Stimulated activated CD4-positive, alpha-beta T cell treated with anti-CD3 and anti-CD28 coated beads, Interleukin-4, amount 100 ng/mL, for 4 hours (primary cell): ENCODE measurements at places on chromosomes 13 and 19.

DNA sequence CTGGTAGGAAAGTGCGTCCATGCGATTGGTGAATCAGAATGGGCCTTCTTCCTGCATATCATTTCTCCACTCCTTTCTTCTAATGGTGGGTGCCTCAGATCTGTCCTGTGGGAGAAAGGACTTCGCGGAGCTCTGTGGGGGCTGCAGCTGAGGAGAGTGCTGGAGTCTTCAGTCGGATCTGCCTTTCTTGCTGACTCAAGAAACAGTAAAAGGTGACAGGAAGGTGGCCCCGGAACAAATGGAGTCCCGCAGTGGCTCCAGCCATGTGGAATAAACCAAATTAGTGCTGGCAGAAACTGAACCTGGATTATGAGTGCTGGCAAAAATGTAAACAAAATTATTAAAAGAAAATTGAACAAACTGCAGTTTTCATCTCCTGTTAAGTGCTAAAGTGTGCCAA is 15.1 kb upstream of the GAS6 start:
- DNase-seq = no peak

GRCh38 chr13:44810061-44810840 is 179.0 kb downstream of the NUFIP1 start:
- no peak for DNase-seq

DNA sequence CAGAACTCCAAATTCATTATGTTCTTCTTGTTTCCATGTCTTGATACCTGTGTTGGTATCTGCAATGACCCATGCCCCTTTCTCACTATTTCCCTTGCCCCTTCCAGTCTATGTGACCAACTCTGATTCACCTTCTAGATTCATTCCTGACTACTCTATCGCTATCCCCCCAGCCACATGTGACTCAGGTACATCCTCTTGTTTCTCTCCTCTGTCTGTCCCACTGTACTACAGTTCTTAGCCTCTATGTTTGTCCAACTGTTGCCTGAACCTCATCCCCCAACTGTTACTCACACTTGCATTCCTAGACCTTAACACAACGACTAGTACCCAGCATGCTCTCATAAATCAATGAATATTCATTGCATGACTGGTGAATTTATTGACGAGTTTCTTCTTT is 10.0 kb upstream of the FLT3 start:
- no peak for DNase-seq

DNA sequence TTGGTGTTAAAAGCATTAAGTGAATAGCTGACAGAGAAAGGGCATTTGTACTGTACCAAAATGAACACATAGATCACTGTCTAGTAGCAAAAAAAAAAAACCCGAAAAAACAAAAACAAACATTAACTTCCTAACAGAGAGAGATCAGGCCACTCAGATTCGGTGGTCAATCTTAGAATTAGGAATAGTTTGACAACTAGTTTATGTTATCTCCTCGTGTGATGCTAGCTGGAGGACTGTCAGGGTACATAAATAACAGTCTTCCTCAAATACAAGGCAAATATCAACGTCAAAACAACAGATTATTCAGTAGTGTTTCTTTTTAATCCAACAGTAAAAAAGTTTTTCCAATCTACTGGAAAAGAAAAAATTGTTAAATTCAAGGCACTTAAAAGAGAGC is 1.7 kb downstream of the ZMYM5 start:
- DNase-seq = no peak

- DNase-seq = peak; percentile 70
Measured at GRCh38 chr19:48933382-48933932, at the start of gene DHDH. Gene DHDH (plus strand): TSS chr19:48933699. CDS start chr19:48933722, 23 bp downstream.

DNA sequence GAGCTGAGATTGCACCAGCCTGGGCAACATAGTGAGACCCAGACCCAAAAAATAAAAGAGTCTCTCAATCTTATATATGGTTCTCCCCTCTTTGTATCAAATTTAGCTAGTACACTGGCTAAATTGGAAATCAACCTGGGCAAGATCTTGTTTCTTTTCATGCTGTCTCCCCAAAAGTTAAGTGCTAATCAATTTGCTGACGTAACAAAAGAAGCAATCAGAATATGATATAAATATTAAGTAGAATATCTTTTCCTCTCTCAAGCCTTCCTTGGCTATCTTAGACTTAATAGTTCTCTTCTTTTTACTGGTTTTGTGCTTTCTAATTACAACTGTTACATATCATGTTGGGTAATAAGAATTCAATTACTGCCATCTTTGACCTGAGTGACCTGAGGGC is 258.9 kb downstream of the KCNRG start:
- no peak for DNase-seq

DNA sequence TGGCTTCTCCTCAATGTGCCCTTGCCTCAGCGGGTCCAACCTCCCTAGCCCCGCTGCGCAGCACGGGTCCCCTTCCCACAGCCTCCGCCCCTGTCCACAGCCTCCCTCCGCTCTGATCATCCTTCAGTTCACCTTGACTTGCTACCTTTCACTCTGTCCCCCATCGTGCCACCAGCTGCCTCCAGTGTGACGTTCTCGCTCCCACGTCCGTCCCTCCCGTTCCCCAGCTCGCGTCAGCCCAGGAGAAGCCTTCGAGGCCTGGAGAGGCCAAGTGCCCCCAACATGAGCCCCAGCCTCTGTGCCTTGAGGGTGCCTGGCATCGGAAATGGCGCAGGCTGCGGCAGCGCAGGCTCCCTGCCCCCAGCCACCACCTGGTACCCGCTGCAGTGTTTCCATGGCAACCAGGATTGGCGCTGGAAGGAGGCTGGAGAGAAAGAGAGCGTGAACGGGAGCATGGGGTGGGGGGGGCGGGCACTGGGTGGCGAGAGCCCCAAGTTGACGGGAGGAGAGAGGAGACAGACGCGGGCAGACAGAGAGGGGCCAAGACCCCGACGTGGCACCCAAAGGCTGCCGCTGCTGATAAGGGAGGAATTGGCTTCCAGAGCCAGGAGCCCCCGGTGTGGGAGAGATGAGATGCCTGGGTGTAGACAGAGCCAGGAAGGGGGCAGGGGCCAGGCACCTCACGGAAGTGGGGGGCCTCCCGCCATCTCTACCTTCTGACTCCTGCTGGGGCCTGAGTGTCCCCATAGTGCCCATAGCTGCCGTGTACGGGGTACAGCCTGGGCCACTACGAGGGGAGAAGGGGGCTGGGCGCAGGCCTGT is 844 bp upstream of the ASPDH start:
- no peak for DNase-seq

GRCh38 chr19:8333767-8334457 is 9.2 kb downstream of the KANK3 start:
- DNase-seq = no peak

- no peak for DNase-seq
Measured at GRCh38 chr13:79245937-79246577, 160.0 kb downstream of the RBM26 start.

DNA sequence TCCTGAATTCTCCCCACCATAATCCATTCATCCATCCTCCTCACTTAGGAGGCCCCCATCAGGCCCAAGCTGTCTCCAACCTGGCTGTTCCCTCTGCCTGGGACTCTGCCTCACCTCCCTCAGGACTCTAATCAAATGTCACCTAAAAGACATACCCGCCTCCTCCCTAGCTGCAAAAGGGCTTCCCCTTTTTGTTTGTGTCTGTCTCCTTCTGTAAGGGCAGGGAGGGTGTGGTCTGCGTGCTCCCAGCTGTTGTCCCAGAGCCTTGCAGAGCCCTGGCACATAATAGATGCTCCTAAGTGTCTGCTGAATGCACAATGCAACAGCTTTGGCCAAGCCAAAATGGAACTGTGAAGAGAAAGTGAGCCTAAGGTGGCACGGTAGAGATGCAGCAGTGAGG is 4.4 kb downstream of the TRIR start:
- no peak for DNase-seq

DNA sequence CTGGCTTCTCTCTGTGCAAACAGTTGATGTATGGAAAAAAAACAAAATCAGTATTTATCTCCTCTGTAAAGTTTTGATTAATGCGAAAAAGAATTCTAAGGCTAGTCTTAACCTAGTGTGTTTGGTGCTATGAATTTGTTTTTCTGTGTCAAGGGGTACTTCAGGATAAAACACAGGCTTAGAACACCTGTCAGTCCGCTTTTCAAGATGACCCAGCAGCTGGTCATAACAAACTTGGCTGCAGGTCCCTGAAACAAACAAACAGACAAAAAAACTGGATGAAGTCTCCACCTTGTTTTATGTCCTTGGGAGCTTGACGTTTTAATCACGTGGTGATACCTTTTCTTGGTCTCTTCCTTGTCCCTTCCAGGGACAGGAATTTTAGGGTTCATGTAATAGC is 689.3 kb downstream of the UQCRFS1 start:
- no peak for DNase-seq

DNA sequence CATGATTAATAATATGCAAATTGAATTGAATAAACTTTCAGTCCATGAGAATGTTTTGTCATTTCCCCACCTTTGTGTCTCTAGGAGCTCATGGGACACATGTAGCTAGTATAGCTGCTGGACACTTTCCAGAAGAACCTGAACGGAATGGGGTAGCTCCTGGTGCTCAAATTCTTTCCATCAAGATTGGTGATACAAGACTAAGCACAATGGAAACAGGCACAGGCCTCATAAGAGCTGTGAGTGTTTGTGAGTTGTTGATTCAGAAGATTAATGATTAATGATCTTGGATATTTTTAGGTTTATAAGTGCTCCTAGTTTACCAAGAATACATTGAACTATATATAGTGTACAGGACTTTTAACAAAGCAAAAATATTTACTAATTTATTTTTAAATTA is 30.1 kb downstream of the TPP2 start:
- no peak for DNase-seq

GRCh38 chr19:44850641-44851109 is 4.6 kb downstream of the NECTIN2 start:
- no peak for DNase-seq

DNA sequence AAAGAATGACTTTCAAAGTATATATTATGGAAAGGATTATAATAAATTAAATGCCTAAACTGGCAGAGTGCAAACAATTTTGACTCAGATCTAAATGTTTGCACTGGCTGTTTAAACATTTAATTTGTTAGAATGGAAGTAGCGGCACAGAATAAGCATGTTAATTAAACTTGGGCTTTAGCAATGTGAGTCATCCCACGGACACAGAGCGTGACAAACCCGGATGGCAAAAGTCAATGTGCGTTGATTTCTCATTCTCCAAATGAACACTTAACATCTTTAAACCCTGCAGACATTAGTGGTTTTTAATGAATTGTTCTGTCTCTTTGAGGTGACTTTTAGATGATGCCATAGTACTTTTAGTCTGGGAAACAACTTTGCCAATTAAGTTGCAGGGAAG is 38.4 kb downstream of the PCDH8 start:
- no peak for DNase-seq

DNA sequence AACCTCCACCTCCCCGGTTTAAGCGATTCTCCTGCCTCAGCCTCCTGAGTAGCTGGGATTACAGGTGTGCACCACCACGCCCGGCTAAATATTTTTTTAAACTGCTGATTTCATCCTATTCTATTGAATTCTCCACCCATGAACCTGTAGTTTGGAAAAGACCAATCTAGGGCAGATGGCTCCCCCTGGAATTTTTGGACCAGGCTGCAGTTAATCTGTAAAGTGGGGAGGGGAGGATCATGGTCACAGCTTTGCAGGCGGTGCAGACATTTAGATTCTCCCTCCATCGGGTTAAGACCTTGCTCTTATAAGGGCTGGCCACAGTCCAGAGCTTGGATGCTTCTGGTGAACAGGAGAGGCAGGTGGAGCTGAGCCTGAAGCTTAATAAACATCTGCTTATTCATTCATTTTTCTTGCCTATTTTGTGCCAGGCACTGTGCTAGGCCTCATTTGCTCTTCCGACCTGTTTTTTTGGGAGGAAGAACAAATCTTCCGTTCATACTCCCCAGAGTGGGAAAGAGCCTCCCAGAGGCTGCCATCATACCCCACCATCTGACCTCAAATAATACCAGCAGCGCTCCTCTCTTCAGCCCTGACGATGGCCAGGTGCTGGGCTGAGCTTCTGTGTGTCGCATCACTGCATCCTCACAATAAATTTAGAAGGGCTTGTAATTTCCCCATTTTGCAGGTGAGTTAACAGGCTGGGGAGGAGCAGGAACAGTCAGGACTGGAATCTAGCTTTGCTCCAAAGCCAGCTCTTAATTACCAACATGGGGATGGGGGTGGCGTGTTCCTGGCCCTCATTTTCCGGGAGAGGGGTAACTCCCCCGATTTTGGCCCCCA is 902 bp upstream of the CCDC106 start:
- DNase-seq = no peak

DNA sequence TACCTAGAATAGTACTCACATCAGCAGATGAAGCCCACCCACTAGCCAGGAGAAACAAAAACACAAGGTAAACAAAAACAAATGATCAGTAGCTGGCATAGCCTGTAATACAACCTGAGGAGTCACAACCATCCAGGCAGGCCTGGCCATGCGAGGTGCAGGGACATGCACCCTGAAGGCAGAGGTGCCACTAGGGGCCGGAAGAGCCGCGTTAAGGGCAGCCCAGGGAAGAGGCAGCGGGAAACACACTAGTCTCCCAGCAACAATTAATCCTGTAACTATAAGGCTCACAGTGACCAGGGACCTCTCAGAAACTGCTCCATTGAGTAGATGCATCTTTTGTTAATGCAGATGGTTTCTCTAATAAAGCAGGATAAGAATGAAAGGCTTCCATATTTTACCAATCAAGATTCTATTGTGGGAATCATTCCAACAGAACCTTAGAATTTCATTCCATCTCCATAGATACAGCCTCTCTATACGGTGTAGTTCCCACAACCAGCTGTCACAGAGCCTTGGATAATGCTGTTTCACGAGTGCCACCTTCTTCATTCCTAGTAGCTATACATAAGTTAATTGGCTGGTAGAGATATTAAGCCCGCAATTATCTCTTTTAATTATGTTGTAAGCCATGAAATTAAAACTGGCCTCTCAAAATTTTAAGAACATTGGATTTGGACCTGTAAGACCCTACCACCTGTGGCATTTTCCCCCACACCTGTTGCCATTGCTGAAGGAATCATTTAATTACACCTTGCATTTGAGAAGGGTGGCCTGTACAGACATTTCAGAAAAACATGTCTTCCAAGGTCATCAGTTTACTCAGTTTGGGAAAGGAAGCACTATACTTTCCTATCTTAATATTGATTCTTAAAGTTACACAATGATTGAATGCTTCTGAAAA is 28.7 kb downstream of the ANKRD10 start:
- DNase-seq = no peak
